ENCODE measurements at places on chromosomes 5 and 9. TPM values are rescaled to one million over a fixed set of nuclear protein-coding genes. Genes with fewer than 3 reads are reported as not detected.

The PCDHGA7 gene
- 8.4 TPM for total RNA-seq

The CDO1 gene
- total RNA-seq = 9.0 TPM

The BARX1 gene
- total RNA-seq = not detected

The PTGR1 gene
- total RNA-seq = 161 TPM

The CCL27 gene
- 0.15 TPM for total RNA-seq

The FGF1 gene
- 2.6 TPM for total RNA-seq

The GNA14 gene
- total RNA-seq = 0.15 TPM

The HBEGF gene
- total RNA-seq = 1.7 TPM

The KCNN2 gene
- total RNA-seq = 0.44 TPM
